Motor neuron (in vitro differentiated cells): ENCODE measurements at places on chromosomes 2 and 18.

- no peak for ATAC-seq
These were observed 38.1 kb upstream of the EML6 start for GRCh38 chr2:54685263-54685775.

DNA sequence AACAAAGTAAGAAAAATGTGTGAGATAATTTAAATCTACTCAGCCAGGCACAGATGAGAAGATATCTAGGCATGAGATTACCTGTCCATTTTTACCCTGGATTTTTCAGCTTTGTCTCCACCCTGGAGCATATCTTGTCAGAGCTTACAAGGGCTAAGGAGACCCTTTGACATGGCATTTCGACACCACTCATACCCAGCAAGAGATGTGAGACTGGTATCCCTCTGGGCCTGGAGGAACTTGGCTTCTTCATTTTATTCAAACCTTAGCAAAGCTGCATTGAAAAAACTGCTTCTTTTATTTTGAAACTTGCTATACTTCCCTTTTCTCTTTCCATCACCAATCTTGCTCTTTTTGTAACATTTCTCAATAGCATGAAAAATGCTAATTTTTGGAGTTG lies 194.9 kb upstream of the HNMT start:
- ATAC-seq = no peak

DNA sequence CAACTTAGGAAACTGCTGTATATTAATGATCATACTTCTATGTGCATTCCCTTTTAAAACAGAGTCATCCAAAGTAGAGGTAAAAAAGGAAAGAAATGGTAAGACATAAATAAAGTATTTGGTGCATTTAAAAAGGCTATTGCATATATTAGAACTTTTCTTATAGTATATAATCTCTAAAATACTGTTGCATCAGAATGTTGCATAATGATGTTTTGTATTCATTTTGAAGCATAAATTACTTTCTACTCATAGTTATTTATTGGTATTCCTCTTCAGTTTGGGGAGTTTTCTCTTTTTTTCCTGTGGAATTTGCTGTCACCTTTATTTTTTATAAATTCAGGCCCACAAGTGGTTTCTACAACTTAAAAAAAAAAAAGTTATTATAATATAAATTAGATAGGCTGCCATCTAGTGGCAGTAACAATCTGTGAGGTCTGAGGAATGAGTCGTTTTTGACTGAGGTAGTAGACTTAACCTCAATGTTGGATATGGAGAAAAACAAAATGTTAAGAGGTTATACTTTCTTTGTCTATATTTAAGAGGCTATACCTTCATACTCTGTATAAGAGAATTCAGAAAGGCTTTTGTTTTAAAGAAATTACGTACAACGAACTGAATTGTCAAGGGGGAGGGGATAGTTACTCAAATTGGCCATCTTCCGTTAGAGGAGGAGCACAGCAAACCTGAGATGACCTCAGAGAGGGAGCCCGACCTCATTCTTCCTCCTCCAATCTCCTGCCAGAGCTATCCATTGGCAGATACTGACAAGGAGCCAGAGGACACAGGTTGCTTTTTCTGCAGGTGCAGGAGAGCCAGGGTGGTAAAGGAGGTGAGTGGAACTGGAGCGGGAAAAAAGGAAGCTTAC lies 23.8 kb downstream of the ANKAR start:
- ATAC-seq = peak; percentile 39

GRCh38 chr2:10028407-10028987 lies 14.9 kb upstream of the KLF11 start:
- ATAC-seq = peak; percentile 45

GRCh38 chr2:98535971-98536677 lies 72.2 kb downstream of the COA5 start:
- no peak for ATAC-seq

DNA sequence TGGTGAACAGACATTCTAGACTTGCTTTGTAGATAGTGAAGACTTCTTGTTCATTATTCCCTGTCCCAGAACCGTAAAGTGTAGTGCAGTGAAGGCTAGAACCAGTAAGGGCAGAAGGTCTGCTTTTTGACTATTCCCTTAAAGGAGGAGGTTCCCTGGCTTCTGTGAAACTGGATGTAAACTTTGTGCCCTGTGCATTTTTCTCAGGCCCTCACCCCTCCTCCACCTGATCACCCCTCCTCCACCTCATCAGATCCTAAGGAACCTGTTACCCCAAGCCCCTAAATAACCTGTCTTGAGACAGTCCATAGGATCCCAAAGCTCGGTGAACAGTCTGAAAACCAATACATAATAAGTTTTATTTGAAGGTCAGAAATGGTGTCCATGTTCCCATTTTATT lies 33.7 kb downstream of the SFT2D3 start:
- ATAC-seq = no peak
